RPMI8226 (cell line): ENCODE measurements at places on chromosomes 11 and 22.

- peak; percentile 74 for DNase-seq
Observed at GRCh38 chr11:17352950-17353820, 1.6 kb downstream of the NCR3LG1 start.

GRCh38 chr11:100546714-100547113 lies 140.4 kb upstream of the ARHGAP42 start:
- DNase-seq = peak; percentile 24

DNA sequence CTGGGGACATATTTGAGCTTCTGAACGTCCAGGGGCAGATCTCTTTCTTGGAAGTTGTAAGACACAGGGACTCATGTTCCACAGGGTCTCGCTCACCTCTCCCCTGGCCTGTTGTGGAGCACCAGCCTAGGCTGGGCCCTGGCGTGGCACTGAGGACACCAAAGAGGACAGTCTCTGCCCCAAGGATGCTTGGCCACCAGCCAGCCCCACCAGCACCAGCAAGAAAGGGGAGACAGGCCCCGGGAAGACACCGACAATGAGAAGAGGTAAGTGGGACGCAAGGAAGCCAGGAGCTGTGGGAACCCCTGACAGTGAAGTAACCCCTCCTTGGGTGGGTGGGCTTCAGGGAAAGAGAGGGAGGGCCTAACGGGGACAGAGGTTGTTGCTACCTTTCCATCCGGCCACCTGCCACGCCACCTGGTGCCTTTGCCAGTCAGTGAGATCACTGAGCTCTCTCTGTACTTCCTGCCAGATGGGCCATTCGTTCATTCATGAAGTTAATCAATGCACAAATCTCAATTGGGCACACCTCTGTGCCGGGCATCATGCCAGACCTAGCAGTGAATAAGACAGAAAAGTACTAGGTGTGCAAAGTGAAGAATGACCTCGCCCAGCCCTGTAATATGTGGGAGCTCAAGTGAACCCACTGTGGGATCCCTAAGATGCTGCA lies 11.1 kb downstream of the APOL5 start:
- peak; percentile 58 for DNase-seq

DNA sequence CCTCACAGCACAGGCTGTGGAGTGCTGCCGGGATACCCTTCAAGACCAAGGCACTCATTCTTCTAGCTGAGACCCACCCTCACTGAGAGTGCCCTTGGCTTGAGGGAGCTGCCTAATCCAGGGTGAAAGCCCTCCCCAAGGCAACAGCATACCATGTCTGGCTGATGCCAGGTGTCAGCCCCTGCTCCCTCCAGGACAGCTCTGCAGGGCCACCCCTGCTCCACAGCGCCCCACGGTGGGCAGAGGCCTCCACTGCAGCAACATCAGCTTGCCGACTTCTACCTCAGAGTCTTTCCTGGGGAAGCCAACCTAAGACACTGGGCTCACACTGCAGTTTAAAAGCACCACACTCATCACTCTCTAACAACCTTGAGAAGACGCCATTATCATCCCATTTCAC lies 29.0 kb downstream of the TTLL1 start:
- peak; percentile 68 for DNase-seq
